Upper lobe of left lung (tissue), 6 donors: ENCODE measurements at places on chromosomes 12 and 14.

GRCh38 chr14:90445011-90445410 lies 48.2 kb downstream of the CALM1 start:
- DNase-seq: no peak

DNA sequence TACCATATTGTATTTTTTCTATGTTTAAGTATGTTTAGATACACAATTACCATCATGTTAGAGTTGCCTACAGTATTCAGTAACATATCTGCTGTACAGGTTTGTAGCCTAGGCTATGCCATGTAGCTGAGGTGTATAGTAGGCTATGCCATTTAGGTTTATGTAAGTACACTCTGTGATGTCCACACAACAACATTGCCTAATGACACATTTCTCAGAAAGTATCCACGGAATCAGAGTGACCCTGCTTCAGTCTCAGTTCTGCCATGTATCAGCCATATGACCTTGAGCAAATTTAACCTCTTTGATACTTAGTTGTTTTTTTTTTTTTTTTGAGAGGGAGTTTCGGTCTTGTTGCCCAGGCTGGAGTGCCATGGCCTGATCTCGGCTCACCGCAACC lies 12.7 kb downstream of the SUSD6 start:
- DNase-seq: no peak

DNA sequence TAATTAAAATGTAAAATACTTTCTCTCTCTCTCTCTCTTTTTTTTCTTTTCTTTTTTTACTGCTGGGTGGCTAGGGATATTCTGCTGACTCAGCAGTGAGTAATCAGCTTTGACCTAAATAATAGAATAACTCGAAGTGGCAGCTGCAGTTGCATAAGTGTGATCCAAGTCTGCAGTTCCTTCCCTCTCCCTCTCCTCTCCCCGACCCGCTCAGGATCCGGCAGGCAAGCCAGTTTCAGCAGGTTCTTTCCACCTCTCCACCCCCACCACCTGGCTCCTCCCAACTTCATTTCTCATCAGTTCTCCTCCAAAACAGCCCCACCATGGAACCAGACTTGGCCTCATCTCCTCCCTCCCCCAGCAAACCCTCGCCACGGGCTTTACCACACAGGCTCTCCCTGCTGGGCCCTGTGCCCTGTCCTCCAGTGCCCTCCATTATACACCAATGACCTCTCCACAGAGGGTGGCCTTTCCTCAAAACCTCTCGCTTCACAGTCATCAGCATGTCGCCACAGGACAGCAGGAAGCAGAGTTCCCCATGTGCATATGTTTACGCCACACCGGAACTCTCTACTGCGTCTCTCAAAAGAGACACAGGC lies 22.4 kb downstream of the SLC7A8 start:
- DNase-seq: no peak

GRCh38 chr12:55654511-55655214 lies 18.0 kb downstream of the OR10P1 start:
- no peak for DNase-seq

DNA sequence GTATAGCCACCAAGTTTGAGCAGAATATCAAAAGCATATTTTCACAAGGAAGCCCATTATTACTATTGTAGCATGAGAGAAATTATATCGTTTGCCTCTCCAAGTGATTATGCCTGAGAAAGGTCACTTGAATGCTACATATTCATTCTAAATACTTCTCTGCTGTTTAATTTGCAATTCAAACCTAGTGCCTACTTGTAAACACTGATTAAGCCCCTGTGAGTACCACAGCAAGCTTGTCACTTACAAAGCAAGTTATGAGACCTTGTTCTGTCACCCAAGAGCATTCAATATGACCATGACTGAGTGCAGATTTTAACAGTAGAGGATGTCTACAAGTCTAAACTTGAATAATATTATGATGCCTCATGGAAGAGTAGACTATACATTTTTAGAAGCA lies 124.7 kb upstream of the SSTR1 start:
- no peak for DNase-seq

GRCh38 chr12:110972866-110973265 lies 52.5 kb upstream of the MYL2 start:
- no peak for DNase-seq

- no peak for DNase-seq
These were observed 97.8 kb downstream of the LLPH start for GRCh38 chr12:66032739-66033138.

- DNase-seq: no peak
These were observed 120.0 kb downstream of the BTG1 start for GRCh38 chr12:92025462-92026207.

DNA sequence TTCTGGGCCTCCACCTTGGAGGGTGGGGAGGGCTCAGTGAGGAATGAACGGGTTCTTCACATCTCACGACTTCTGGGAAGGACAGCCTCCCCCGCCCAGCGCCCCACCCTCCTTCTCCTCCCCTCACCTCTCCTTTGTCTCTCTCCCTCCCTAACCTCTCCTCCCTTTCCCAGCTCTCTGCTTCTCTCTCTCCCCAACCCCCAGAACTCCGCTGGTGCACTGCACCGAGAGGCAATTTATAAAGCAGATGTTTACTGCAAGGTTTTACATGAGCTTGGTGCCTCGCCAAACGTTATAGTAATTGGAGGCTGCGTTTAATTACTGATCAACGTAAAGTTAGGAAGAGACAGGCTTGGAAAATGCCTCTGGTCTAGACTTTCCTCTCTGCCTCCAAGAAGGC lies 42.9 kb upstream of the FAM222A start:
- DNase-seq: no peak

DNA sequence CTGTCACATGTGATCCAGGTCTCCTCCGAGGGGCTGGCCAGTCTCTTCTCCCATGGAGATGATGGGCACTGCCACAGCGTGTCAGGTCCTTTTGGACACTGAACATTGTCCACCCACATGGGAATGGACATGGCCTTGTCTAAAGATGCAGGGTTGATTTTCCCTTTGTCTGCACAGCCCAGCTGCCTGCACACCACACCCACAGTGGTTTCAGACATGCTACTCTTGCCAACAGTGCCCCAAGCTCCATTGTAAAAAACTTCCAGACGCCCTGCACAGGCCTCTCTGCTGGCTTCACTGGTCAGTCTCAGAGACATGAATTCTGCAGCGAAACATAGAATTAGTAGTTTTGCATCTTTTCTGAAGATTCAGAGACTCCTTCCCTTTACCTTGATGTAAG lies 18.5 kb downstream of the CD163 start:
- no peak for DNase-seq

DNA sequence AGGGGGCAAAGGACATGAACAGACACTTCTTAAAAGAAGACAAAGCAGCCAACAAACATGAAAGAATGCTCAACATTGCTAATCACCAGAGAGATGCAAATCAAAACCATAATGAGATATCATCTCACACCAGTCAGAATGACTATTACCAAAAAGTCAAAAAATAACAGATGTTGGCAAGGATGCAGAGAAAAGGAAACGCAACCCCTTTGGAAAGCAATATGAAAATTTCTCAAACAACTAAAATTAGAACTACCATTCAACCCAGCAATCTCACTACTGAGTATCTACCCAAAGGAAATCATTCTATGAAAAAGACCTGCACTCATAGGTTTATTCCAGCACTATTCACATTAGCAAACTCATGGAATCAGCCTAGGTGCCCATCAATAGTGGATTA lies 25.6 kb downstream of the MDM1 start:
- no peak for DNase-seq

GRCh38 chr14:55662752-55663151 lies 82.7 kb downstream of the KTN1 start:
- no peak for DNase-seq

GRCh38 chr14:77406086-77406485 lies 17.2 kb downstream of the NOXRED1 start:
- no peak for DNase-seq

DNA sequence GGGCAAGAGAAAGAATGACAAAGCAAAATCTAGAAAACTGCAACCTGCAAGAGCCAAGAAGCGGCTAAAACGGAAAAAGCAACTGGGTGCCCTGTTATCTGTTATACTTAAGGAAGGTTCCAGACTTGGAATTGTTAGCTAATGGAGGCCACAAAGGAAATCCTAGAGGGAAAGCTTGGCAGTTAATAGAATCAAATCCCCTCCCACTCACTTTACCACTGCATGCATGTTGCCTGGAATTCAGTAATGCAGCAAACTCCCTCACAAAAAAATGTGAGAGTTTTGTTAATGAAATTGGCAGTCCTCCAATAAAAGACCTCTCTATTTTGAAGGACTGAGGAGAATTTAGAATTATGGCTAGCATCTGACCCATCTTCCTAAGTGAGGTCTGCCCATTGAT lies 164.2 kb upstream of the SOX5 start:
- no peak for DNase-seq

DNA sequence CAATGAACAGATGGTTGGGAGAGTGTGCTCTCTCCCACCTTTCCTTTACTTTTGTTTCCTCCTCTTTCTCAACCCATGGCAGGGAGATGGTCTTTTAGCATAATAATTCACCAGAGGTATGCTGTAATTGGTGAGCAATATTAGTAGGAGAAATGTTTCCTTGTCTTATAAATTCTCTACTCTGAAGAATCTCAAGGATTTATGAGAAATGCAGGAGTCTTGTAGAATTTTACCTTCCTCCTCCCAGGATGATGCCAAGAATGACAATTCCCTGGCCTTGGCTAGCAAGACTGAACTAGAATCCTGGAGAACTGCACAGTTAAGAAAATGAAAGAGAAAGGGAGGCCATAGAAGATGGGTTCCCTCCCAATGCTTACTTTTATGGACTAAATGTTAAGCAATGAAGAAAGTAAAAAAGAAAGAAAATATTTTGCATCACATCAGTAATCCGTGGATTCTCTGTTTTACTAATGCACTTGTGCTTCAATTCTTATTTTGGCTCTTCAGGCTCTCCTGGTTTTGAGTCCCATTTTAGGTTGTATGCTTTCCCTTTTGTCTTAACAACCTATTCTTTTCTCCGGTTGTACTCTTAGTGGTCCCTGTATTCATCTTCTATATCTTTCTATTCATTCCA lies 192.9 kb upstream of the GARIN6 start:
- DNase-seq: no peak

DNA sequence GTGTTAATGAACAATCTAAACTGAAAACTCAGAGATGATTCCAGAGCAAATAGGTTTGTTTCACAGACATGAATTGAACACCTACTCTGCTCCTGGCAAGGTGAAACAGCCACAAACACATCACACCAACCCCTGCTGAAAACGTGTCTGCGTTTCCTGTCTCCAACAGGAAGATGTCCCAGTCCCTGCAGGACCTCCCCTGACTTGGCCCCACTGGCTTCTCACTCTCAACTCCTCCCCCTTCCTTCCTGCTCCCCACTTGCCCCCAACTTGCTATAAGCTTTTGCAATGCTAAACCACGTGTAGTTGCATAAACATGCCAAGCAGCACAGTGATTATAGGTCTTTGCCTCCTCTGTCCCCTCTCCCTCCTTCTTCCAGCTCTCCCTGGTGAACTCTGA lies 567.6 kb downstream of the BCL11B start:
- no peak for DNase-seq
